ENCODE measurements at places on chromosomes 12 and 14. TPM values are rescaled to one million over a fixed set of nuclear protein-coding genes. Genes with fewer than 3 reads are reported as not detected.

DNA sequence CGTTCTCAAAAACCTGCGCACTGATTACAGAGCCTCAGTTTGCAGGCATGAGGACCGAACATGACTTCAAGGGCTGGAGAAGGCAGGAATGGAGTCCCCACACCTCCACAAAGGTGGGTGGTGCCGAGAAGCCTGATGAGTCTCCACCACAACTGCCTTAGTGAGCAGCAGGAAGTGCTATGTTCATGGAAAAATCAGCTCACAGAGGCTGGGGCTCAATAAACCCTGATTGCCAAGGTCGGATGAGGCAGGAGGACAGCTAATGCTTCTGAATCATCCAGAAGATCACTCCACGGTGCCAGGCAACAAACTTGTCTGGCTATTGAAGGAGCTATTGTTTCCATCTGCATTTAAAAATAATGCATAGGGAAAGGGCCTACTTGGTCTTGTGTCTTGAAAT is 31.1 kb downstream of the APPL2 start:
- no peak for DNase-seq

DNA sequence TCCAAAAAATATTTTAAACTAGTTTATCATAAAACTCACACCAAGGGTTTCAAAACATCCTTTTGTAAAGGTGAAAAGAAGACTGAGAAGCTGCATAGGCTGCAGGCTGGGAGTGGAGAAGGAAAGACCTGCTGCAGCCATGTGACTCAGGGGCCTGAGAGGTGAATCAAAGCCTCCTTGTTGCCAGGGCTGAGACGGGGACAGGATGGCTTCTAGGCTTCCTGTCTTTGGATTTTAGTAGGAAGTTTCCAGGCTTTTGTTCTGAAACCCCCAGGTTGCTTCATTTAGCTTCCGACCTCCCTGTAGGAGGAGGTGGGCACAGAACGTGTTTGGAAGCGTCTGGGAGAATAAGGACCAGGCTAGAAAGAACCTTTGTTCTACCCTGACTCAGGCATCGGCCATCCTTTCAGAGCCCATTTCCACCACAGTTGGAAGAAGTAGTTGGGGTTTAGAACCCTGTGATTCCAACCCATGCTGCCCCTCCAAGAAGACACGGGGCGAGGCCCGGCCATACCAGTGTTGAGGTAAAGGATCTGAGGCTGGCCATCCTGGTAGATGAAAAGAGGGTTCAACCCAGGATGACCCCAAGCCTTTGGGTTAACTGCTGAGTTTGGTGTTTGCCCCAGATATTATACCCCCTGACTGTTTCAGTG is 122.4 kb downstream of the SLC25A47 start:
- DNase-seq: peak; percentile 37

- no peak for DNase-seq
Observed at GRCh38 chr12:86042062-86042461, 168.0 kb downstream of the NTS start.

DNA sequence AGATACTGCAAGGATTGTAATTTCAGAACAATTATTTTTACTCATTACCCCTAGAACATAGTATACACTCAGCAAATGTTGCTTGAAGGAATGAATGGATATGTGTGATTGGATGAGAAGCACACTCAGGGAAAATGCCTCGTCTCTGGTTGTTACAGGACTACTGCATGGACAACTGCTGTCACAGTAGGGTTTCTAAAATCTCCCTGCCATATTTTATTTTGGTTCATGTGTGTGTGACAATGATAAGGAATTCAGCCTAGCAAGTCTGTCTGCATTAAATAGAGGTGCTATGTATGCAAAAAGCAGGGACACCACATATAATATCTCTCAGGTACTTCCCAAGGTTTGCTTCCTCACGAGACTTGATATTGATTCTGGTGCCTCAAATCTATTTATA is 1.4 kb downstream of the PTPRR start:
- no peak for DNase-seq

- no peak for DNase-seq
Observed at GRCh38 chr14:92693998-92694795, 54.2 kb downstream of the LGMN start.

DNA sequence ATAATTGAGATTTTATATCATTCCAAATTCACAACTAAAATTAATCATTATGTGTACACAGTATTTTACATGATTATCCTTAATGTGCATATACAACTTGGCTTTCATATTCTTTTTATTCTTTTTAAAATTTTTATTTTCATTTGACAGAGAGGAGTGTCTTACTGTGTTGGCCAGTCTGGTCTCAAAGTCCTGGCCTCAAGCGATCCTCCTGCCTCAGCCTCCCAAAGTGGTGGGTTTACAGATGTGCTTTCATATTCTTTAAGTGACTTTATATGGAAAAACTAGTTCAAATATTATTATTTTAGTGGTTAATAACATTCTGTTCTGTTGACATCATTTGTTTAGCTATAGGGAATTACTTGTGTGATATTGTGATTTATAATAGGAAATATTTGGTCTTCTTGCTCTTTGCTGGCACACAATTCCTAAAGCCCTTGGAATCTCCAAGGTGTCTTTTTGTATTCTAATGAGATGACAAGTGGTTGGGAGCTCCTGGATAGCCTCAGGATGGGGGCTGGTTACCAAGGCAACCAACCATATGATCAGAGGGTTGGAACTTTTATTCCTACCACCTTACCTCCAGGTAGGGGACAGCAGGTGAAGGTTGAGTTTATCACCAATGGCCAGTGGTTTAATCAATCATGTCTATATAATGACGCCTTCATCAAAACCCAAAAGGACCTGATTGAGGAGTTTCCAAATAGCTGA is 16.0 kb upstream of the ZNF410 start:
- DNase-seq: no peak

DNA sequence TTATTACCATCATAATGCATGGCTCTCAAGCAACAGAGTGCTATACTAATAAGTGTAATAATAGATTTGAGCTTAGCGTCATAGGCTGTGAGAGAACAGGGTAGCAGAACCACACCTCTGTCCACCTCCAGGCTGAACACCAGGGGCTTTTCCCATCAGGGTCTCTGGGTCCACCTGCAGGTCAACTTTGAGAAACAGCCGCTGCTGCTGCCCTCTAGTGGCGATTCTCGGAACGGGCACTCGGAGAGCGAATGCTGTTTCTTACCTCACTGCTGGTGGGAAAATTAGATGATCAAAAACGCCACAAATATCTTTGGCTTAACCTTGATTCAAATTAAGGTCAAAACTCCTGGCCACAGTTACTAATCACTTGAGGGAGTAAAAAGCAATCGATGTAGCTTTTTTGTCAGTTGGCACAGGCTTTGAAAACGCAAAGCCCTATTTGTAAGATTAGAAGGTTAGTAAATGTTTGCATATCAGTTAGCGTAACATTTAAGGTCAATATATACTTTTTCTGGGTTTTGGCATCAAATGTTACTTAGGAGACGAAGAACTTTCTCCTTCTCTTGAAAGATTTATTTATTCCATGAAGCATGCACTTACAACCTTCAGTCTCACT is 127.9 kb upstream of the TMEM132D start:
- DNase-seq: no peak

DNA sequence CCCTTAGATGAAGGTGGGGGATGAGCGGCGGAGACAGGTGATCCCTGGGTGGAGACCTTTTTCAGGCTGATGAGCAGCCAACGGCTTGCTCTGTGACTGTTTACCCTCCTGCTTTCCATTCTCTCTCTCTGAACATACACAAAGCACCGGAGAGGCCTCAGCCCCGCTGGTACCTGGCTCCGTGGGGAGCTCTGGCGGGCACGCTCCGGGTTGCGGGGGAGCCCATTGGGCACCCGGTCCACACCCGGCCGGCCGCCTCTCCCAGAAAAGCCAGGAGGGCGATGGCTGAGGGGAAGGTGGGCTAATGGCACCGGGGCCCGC is 545 bp downstream of the SMARCC2 start:
- DNase-seq: no peak

- DNase-seq: no peak
Observed at GRCh38 chr12:100868487-100868886, 73.9 kb downstream of the ANO4 start.

DNA sequence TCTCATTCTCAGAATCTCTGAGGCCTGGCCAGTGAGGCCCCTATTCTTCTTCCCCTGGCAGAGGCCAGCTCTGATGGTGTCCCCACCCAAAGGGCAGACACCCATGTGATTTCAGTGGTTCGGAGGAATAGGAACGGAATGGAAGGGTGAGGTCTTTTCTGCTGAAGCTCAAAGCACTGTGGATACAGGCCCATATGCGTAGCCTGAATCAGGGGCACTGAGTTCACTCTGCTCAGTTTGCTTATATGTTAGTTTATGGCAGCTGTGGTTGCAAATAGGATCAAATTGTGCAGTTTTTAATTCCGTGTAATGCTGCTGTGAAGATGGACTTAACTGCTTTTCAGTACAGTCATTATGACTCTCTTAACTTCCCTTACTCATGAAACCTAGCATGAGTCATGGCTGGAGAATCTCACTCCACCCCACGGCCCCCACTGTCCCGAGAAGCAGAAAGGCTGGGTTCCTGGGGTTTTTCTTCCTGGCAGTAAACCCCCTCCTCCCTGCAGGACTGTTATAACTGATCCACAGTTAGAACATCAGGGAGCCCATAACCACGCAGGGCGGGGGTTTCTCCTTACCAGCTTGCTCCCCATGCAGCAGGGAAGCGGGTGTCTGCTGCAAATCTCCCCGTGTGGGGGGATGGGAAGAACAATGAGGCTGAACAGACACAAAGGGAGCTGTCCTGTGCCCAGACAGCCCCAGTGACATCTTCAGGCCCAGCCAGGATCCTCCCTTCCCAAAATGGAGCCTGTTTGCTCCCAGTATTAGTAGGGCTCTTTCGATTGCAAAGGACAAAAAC is 122.7 kb downstream of the SLC38A6 start:
- DNase-seq: peak; percentile 90

- no peak for DNase-seq
Observed at GRCh38 chr14:64787619-64788018, 83.4 kb downstream of the PLEKHG3 start.

LALBA gene
- total RNA-seq: not detected

SMIM41 gene
- total RNA-seq: not detected

DDX51 gene
- total RNA-seq: 22.5 TPM

PIANP gene
- total RNA-seq: not detected
